ENCODE measurements at places on chromosomes 3 and 15.

- DNase-seq: no peak
Observed at GRCh38 chr3:177481329-177481728, 284.0 kb upstream of the TBL1XR1 start.

- no peak for DNase-seq
Observed at GRCh38 chr15:37860896-37861295, 73.5 kb upstream of the TMCO5A start.

DNA sequence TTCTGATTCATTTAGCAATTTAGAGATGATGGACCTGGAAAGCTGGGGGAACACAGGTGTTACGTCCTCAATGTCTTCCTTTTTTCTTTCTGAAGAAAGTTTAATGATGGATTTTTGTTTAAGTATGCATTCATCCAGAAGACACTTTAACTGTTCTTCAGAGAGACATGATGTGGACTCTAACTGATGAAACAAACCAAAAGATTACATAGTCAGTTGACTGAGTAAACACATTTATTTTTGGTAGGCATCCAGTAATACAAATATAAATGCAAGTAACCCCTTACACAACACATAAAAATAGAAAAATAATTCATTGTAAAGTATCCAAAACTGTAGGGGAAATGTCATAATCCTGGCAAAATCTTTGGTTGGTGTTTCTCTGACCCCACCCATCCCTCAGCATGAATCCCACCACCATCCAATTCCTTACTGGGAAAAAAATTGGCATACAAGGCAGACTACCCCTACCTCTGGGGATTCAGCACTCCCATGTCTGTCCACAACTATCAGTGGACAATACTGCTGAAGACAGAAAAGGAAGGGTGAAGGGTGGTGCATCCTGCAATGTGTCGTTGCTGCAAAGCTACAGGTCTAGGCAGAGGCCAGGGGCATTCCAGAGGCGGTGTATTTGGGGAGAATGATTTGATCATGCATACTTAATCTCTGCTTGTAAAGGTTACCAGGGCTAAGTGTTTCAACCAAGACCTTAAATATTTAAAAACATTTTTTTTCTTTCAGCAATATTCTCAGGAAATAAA lies 37.4 kb downstream of the THBS1 start:
- no peak for DNase-seq

- DNase-seq: no peak
Observed at GRCh38 chr3:128410669-128411573, 55.8 kb downstream of the DNAJB8 start.

- DNase-seq: no peak
Observed at GRCh38 chr15:46556010-46556409, 921.2 kb downstream of the SQOR start.

- DNase-seq: no peak
Observed at GRCh38 chr3:10467904-10468612, 37.3 kb downstream of the ATP2B2 start.

GRCh38 chr15:40244961-40245523 lies 6.2 kb downstream of the PAK6 start:
- peak; percentile 51 for DNase-seq

DNA sequence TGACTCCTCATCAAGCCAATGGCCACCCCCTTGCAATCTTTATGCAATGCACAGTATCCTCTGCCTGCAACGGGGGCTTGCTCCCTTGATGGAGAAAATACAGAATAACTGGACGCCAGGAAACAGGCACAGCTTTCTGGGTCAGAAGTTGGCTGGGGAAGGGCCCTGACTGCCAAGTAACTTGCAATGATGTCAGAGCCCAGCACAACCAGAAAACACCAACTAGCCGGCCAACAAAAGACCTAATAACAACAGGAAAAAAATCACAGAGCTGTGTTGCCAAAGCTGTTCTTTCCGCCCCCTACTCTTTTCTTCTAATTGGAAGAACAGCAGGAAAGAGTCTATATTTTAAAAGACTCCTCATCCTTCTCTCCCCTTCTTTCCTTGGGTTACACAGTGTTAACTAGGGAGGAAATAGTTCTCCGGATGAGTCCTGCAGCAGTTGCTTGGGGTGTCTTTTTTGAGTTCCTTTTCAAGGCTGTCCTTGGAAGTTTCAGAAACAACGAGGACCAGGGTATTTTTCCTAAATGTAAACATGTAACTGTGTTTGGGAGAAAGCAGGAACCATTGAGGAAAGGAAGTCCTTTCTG lies 1.4 kb upstream of the SEMA6D start:
- no peak for DNase-seq

- DNase-seq: peak; percentile 63
Observed at GRCh38 chr3:51715231-51715976, 8.5 kb downstream of the GRM2 start.

GRCh38 chr3:113873814-113874526 lies 35.4 kb downstream of the GRAMD1C start:
- DNase-seq: no peak

GRCh38 chr15:23548071-23548470 lies 17.4 kb upstream of the MKRN3 start:
- DNase-seq: no peak

GRCh38 chr3:71033681-71034220 lies 549.8 kb downstream of the FOXP1 start:
- DNase-seq: no peak

DNA sequence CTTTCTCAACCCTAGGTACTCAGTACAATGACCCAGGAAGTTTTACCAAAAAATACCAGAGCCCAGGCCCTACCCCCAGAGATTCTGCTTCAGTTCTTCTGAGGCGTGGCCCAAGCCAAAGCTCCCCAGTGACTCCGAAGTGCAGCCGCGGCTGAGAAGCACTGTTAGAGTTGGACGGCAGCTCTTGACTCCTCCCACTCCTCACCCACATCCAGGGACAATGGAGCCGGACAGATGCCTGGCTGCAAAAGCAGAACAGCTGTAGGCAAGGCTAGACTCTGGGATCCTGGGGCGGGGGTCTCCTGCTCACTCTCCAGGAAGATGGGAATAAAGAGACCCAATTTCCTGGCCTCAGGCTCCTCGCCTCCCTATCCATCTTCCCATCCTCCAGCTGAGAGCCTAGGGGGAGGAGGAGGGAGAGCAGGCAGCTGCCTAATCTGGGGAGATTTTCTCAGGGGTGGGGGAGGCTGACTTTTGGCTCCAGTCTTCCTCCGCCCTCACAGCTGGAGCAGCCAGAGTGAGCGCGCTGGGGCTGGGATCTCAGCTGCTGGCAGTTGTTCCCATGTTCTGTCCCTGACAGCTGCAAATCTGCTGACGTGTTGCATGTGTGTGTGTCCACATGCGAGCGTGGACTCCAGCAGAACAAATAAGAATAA lies 223.8 kb downstream of the OPA1 start:
- DNase-seq: peak; percentile 79

DNA sequence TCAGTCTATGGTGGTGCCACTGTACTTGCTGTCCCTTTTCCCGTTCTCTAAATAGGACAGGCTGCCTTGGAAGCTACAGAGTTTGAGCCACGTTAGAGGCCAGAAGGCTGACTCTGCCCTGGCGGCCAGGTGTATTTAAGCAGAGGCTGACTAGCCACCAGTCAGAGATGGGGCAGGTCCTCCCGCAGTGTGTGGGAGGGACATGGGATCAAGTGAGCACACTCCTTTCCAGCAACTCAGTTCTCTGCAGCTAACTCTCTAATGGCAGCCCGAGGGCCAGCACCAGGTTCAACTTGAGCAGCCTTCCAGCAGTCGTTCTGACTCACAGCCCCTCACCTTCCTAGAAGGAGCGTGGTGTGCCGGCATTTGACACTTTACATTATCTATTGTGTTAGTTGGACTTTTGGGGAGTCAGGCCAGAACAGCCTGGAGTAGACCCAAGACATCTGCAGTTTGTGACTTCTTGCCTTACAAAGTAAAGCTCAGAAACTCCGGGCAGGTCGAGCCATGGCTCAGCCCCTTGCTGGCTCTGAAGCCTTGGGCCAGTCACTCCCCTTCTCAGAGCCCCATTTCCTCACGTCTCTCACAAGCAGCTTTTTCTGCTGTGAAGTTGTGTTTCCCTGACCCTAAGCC lies 46.7 kb upstream of the MYZAP start:
- no peak for DNase-seq
